ENCODE measurements at places on chromosomes 1 and 21.

- no peak for DNase-seq
Measured at GRCh38 chr1:160993544-160994193, 27.3 kb downstream of the F11R start.

DNA sequence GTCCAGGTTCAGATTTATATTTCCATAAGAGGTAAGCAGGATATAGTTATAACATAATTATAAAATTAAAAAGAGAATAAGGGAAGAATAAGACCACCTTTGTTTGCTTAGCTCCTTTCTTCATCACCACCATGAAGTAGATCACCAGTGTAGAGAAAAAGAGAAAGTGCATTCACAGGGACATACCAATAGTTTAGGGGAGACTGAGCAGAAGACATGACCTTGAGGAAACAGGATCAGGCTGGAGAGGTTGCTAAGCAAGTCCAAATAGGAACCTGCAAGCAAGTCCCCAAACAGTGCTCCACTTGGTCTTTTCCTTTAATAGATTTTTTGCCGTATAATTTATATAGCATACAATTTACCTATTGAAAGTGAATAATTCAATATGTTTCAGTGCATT lies 63.0 kb downstream of the KCNT2 start:
- DNase-seq = no peak

DNA sequence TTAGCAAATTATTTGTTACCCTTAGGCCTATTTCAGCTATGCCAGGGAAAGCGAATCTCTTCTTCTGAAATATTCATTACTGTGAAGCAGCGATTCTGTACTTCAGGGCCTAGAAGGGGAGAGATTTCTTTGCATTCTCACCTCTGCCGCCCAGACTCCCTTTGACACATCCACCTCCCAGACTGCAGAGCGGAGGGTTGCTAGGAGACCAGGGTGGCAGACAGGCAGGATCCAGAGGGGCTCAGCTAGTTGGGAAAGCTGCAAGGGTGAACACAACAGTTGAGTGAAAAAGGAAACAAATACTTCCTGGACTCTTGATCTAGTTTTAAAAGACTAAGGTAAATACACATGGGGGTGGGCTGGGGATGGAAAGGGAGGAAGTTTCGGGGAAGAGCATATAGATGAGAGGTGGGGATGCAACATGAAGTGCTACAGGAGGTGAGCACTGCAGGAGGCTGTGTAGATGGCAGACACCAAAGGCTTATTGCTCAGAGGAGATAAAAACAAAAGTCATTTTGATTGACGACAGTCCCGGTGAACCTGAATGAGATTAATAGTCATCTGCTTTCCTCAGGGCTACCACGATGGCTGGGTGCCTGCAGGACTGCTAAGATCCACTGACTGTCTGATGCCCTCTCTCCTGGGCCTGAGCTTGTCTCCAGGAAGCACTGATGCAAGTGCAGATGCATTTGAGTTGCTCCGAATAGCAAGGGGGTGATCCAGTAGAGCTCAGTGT lies 26.4 kb upstream of the RAB3GAP2 start:
- no peak for DNase-seq

- DNase-seq = no peak
Measured at GRCh38 chr1:53165408-53165961, 23.0 kb upstream of the SLC1A7 start.

GRCh38 chr1:19495799-19496526 lies 10.6 kb upstream of the CAPZB start:
- no peak for DNase-seq

- DNase-seq = no peak
Measured at GRCh38 chr1:94883691-94884090, 43.2 kb downstream of the CNN3 start.

DNA sequence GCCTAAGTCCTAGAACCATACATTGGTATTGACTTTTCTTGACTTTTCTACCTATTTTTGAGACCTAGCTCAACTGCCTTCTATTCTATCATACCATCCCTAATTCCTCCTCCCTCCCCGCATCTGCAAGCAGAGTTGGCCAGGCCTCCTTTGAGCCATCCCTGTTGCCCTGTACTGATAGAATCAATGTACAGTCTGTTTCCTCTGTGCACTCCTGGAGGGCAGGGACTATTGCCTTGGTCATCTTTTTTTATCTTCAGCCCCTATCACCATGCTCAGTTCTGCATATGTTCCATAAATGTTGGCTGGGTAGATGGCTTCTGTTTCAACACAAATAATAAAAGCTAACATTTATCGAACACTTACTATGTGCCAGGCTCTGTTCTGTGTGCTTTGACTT lies 4.0 kb upstream of the RGS16 start:
- DNase-seq = no peak

GRCh38 chr1:217681806-217682205 lies 50.7 kb downstream of the SPATA17 start:
- DNase-seq = no peak

DNA sequence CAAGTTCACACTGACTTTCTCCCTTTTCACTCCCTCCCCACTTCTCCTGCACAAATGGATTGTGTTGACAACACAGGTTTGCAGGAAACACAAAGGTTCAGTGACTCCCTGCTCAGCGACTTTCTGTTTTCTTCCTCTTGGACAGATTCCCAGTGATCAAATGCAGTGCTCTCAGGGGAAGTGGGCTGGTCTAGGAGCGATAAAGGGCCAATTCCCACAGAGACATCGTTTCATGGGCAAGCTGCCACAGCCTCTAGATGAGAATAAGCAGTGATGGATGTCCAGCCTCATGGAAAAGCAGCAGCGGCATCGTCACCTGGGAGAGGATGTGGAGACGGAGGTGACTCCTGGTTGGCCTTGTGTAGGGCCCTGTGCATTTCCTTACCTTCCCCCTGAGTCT lies 30.6 kb downstream of the FYB2 start:
- peak; percentile 32 for DNase-seq

- no peak for DNase-seq
Measured at GRCh38 chr21:29185172-29185571, 54.7 kb downstream of the MAP3K7CL start.

- DNase-seq = peak; percentile 3
Measured at GRCh38 chr21:21200103-21200938, 202.1 kb downstream of the NCAM2 start.

GRCh38 chr1:4063516-4063915 lies 163.4 kb upstream of the C1orf174 start:
- no peak for DNase-seq

- no peak for DNase-seq
Measured at GRCh38 chr1:5950994-5951785, 41.0 kb downstream of the NPHP4 start.

DNA sequence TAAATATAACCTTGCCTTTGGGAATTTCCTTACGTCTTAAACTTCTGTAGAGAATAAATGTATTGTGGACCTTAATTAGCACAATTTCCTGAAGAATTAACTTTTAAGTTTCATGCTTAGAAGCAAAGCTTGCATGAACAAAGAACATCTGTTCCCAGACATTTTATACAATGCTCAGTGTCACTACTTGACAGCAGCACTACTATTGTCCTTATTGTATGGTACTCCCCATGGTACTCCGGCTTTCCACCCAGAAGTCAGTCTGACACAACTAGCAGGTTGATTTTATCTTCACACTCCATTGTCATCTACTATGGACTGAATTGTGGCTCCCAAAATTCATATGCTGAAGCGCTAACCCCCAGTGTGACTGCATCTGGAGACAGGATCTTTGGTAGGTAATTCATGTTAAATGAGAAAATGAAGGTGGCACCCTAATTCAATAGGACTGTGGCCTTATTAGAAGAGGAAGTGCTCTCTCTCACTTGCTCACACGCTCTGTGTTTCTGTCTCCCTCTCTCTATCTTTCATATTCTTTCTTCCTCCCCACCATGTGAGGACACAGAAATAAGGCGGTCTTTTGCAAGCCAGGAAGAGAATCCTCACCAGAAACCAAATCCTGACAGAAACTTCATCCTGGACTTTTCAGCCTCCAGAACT lies 10.7 kb upstream of the OR2B11 start:
- no peak for DNase-seq

DNA sequence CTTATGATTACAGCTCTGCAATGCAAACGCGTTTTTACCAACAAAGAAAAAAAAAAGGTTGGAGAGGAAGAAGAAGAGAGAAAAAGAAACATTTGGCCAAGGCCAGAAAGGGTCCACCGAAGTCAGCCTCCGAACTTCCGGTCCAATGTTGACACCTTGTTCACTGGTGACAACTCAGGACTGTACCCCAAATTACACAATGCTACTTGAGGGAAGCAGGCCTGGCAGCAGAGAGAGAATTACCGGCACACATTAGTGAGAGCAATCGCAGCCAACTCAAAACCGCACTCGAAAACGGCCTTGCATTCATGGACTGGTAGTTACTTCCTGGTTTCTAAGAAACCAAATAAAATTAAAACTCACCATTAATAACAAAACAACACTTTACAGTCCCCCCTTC lies 652.5 kb downstream of the KIF26B start:
- no peak for DNase-seq

GRCh38 chr21:34965200-34966174 lies 83.6 kb downstream of the RUNX1 start:
- no peak for DNase-seq

DNA sequence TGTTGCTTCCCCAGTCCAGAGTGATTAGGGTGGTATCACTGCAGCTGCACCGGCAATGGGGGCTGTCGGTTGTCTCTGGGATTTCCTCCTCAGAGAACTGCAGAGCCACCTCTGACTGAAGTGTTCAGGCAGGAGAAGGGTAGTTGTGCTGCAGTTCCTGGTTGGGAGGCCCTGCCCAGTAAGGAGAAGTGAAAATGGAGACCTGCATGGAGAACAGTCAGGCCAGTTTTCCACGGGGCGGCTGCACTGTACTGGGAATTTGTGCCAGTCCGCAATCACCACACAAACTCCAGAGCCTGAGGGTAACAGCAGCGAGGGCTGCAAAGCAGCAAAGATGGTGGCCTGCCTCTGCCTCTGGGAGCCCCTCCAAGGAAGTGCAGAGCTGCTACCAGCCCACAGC lies 58.1 kb upstream of the CCDC190 start:
- DNase-seq = no peak

DNA sequence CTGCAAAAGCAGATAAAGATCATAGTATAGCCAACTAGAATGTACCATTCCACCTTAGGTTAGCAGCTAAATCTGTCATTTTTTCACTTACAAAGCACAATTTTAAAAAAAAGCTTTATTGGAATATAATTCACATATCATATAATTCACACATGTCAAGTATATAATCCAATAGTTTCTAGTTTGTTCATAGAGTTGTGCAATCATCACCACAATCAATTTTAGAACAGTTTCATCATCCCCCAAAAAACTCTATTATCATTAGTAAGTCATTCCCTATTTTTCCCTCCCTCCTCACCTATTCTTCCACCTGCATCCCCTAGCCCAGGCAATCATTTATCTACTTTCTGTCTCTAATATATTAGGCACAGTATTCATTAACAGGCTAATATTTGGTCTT lies 32.0 kb upstream of the INSL5 start:
- DNase-seq = no peak

DNA sequence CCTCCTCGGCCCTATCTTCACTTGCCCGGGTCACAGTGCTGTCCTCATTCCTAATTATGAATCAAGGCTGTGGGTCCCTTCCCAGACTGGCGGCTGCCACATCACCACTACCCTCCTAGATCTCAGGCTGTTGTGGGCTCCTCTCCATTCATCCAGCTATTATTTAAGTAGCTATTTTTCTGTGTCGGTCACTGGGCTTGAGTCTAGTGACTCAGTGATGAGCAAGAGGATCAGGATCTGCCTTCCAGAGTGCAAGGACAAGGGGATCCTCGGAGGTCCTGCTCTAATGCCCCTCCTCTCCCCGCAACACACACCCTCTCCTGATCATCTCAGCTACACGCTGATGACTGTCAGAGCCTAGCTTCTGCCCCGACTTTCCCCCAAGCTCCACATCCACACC lies 34.1 kb downstream of the CDCP2 start:
- no peak for DNase-seq

DNA sequence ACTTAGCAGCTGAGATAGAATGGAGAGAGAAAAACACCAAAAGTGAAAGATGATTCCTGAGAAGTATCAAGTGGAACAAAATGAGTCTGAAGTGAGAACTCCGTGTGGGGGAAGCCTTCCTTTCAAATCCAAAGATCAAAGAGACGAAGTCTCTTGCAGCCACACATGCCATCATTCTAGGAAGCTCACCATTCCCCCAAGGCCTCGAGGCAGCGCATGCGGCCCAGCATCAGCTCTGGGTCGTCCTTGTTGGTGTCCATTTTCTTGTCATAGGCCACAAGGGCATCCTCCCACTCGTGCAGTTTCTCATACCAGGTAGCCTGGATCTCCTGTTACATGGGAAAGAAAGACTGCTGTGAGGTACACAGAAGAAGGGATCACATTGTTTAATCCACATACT lies 32.2 kb upstream of the ANGPTL7 start:
- no peak for DNase-seq

DNA sequence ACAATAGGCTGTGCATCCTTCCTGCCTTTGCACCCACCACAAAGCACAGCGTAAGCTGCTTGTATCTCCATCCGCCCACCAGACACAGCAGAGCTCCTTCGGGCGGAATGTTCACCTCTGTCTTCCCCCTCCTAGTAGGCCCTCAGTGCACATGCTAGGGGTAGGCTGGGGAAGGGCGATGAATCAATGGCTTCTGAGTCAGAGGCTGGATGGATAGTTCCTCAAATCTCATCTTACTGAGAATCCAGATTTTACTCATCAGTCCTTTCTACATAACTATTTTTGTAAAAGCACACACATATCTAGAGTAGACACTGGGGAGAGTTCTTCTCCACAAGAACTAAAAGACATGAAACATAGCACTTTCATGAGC lies 73.8 kb downstream of the BCAR3 start:
- no peak for DNase-seq

- DNase-seq = peak; percentile 60
Measured at GRCh38 chr21:36134803-36135390, at the start of gene CBR3. Gene CBR3 (plus strand): TSS chr21:36135079. CDS start chr21:36135193, 114 bp downstream.

- peak; percentile 82 for DNase-seq
Measured at GRCh38 chr1:51569284-51570062, 47.4 kb upstream of the OSBPL9 start.

GRCh38 chr1:247855911-247856310 lies 1.1 kb upstream of the TRIM58 start:
- no peak for DNase-seq

DNA sequence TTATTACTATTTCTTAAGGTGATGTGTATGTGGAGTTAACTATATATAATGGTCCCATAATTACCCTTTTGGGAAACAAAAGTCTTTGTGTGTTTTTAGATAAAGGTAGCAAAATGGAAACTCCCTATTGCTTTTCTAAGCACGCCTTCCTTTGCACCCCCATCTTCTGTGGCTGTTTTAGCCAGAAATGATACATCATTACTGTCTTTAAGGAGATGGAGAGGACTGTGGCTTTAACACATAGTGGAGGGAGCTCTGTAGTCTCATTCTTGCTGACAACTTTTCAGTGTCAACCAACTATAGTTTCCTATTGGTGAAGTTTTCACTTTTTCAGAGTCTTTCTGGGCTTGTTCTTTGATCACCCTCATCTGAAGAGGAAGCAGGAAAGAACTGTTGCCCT lies 1.0 kb downstream of the APOBEC4 start:
- no peak for DNase-seq

DNA sequence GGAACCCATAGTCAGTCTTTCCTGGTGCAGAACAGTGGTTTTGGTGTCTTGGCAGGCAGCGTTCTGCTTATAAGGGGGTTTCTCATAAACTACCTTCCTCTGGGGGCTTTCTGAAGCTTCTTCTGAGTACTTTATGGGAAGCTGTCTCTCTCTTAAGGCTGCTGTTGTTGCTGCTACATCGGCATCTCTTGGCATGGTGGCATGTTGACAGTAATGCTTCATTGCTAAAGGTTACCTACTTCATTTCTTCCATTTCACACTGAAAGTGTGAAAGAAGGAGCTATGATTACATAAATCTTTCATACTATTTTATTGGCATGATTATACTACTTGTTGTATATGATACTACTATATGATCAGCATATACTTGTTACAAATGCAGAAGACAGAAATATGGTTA lies 6.3 kb upstream of the MAP10 start:
- DNase-seq = no peak

Measured in LoVo (cell line).